Activated T-helper 17 cell treated with anti-CD3 and anti-CD28 coated beads, Interleukin-2, amount 50 U/mL, for 72 hours (primary cell): ENCODE measurements at places on chromosomes 7 and 10. TPM values are rescaled to one million over a fixed set of nuclear protein-coding genes. Genes with fewer than 3 reads are reported as not detected.

Gene NKX6-2
- total RNA-seq, result not detected

Gene OR6V1
- not detected for total RNA-seq

Gene GNAI1
- total RNA-seq, result not detected

GRCh38 chr7:30804078-30804661, 33.0 kb downstream of the MINDY4 start:
- no peak for ATAC-seq

DNA sequence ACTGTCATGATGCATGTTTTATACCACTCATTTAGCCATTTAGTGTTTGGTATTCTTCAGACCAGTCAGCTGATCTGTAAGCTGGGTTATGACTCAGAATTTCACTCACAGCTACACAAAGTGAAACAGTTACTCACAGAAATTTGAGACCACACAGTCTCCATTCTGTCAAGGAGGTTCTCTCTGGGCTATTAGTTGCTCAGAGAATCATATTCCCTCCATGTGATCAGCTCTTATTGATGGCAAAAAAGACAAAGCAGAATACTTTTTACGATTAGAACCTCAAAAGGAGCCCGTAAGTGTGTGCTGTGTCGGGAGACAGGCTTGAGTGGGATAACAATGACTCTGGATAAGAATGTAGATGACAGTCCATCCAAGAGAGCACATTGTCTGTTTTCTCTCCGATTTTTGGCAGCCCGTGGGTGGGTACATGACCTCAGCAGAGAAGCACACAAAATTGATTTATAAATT, 277.6 kb upstream of the SORCS1 start:
- peak; percentile 29 for ATAC-seq

DNA sequence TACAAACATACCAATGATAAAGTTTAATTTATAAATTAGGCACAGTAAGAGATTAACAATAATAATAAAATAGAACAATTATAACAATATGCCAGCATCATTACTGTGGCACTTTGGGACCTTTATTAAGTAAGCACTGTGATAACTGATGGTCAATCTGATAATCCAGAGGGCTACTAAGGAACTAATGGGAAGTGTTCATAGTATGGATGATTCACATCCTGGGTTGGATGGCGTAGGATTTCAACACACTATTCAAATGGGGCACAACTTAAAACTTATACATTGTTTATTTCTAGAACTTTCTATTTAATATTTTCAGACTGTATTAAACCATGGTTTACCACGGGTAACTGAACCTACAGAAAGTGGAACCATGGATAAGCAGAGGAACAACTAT, 90.8 kb downstream of the KIF20B start:
- no peak for ATAC-seq

- no peak for ATAC-seq
These were observed 206.3 kb upstream of the PRSS1 start for GRCh38 chr7:142542942-142543341.

DNA sequence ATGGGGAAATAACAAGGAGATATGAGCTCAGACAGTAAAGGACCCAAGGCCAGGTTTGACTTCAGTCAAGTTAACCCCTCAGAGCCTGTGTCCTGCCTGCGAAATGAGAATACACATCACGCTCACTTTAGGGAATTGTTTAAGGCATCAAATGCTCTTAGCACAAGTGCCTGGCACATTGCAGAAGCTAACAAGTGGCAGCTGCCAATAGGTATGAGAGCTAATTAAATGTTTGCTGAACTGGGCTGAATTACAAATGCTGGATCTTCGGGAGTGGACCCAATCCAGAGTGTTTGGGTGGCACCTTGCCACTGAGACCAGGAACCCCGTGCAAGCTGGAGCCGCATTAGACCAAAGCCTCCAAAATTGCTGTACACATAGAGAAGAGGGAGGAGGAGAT, 136.8 kb downstream of the C10orf90 start:
- no peak for ATAC-seq
